ENCODE measurements at places on chromosomes 7 and 10.

- no peak for DNase-seq
These were observed 8.9 kb upstream of the GIMAP8 start for GRCh38 chr7:150441524-150441923.

DNA sequence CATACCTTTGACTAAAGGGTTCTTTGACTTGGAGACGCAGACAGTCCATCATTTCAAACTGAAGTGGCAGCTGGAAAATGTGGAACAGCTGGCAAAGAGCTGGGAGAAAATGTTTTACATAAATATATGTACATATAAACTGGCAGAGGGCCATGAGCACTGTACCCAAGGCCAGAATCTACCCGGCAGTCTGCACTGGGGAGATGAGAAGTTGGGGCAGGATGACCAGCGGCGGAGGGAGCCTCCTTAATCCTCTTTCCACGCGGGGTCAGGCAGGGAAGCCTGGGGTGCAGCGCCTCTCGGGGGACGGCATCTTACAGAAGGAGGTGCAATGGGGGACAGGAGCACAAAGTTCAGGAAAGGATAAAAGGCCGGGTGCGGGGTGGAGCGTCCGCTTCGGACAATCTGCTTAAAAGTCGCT, 1.3 kb downstream of the GLI3 start:
- DNase-seq = no peak

GRCh38 chr10:6995831-6996230, 415.0 kb downstream of the SFMBT2 start:
- DNase-seq = no peak

GRCh38 chr10:19835952-19836351, 19.7 kb downstream of the PLXDC2 start:
- DNase-seq = no peak

DNA sequence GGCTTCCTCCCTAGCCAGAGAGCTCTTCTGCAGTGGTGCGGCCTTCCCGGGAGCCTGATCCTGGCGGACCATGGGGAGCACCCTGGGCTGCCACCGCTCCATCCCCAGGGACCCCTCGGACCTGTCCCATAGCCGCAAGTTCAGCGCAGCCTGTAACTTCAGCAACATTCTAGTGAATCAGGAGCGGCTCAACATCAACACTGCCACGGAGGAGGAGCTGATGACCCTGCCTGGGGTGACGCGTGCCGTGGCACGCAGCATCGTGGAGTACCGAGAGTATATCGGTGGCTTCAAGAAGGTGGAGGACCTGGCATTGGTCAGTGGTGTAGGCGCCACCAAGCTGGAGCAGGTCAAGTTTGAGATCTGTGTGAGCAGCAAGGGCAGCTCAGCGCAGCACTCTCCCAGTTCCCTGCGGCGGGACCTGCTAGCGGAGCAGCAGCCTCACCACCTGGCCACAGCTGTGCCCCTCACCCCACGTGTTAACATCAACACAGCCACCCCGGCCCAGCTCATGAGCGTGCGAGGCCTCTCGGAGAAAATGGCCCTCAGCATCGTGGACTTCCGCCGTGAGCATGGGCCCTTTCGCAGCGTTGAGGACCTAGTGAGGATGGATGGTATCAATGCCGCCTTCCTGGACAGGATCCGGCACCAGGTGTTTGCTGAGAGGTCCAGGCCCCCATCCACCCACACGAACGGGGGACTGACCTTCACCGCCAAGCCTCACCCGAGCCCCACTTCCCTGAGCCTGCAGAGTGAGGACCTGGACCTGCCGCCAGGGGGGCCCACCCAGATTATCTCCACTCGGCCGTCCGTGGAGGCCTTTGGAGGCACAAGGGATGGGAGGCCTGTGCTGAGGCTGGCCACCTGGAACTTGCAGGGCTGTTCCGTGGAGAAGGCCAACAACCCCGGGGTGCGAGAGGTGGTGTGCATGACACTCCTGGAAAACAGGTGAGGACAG, 1.5 kb downstream of the EEPD1 start:
- DNase-seq = no peak

- no peak for DNase-seq
These were observed 148.2 kb downstream of the CHN2 start for GRCh38 chr7:29342761-29343160.

DNA sequence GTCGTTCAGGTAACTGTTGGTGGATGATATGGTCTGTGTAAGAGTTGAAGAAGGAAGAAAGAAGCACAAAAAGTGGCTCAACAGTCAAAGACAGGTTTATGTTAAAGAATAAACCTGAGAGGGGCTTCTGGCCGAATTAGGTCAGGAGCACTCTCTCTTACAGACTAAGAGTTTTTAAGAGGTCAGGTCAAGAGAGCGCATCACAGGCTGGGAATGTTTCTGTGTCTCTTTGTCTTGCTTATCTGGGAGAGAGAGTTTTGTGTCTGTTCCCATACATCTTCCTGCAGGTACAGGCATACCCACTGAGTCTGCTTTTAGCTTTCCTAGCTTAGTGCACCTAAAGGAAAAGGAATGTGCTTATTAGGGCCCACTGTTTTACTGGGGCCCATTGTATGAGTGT, 22.2 kb upstream of the PRPF18 start:
- DNase-seq = no peak

DNA sequence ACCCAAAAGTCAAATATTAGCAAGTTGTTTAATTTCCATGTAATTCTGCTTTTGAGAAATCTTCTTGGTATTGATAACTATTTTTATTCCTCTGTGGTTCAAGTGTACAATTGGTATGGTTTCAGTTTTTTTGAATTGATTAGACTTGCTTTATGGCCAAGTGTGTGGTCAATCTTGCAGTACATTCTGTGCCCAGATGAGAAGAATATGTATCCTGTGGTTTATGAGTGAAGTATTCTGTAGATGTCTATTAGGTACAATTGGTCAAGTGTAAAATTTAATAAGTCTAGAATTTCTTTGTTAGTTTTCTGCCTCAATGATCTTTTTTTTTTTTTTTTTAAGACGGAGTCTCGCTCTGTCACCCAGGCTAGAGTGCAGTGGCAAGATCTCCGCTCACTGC, 36.6 kb upstream of the C7orf33 start:
- DNase-seq = no peak

- no peak for DNase-seq
These were observed 1.6 kb upstream of the ADAP1 start for GRCh38 chr7:956031-956430.

GRCh38 chr7:66069732-66070131, 5.9 kb upstream of the ASL start:
- DNase-seq = no peak
